ENCODE measurements at places on chromosomes 2 and 18.

DNA sequence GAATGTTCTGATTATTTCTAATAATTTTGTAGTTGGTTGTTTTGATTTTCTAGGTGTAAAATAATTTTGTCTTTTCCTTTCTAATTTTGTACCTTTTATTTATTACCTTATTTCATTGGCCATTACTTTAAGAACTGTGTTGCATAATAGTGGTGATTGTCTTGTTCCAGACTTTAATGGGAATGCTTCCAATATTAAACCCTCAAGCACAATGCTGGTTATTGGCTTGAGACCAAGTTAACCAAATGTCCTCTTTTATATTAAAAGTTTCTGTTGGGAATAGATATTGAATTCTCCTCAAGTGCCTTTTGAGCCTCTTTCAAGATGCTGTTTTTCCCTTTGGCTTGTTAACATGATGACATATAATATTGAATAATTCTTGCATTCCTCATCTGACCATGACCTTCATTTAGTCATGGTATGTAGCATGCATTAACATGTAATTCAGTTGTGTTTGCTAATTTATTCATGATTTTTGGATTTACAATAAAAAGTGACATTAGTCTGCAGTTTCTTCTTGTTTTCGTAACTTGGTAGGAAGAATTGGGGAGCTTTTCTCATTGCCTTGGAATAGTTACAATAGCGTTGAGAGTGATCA, 141.7 kb downstream of the DIS3L2 start:
- no peak for DNase-seq

- peak; percentile 98 for DNase-seq
Observed at GRCh38 chr2:12106440-12107080, 360.1 kb downstream of the LPIN1 start.

DNA sequence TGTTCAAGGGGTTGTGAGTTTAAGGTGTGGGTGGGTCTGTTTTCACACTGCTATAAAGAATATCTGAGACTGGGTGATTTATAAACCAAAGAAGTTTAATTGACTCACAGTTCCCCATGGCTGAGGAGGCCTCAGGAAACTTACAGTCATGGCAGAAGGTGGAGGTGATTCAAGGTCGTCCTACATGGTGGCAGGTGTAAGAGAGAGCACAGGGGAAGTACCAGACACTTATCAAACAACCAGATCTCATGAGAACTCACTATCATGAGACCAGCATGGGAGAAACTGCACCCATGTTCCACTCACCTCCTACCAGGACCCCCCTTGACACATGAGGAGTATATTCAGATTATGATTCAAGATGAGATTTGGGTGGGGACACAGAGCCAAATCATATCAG, 38.0 kb downstream of the RHBDD1 start:
- DNase-seq = no peak

- DNase-seq = no peak
Observed at GRCh38 chr2:36192983-36193382, 162.6 kb upstream of the CRIM1 start.

- DNase-seq = no peak
Observed at GRCh38 chr18:23532848-23533247, 29.5 kb downstream of the RMC1 start.

GRCh38 chr2:31476511-31477180, 62.1 kb upstream of the XDH start:
- DNase-seq = peak; percentile 56

GRCh38 chr2:41197781-41198180, 745.9 kb upstream of the SLC8A1 start:
- DNase-seq = no peak

GRCh38 chr18:28834889-28835288, 658.0 kb upstream of the CDH2 start:
- DNase-seq = peak; percentile 83

DNA sequence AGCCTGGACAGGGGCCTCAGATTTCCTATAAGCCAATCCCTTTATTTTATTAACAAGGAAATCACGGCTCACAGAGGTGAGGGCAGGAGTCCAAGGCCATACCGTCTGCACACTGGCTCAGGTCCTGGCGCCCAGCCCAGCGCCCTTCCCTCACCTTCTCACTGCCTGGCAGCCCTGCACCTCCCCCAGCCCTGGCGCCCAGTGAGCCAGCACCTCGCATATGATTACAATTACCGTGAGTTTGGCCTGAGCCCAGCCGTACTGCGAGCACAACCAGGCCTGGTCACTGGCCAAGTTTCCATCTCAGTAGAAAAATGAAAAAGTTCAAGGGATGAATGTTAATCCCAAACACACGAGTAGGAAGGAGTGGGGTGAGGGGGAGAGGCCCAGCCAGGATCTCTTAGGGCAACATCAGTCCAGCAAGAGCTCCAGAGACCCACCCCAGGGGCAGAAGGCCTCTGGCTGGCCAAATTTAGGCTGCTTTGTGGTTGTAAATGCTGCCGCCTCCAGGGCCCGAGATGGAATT, 68.4 kb downstream of the MCFD2 start:
- peak; percentile 86 for DNase-seq

- no peak for DNase-seq
Observed at GRCh38 chr2:113309655-113310387, 31.1 kb upstream of the PAX8 start.

DNA sequence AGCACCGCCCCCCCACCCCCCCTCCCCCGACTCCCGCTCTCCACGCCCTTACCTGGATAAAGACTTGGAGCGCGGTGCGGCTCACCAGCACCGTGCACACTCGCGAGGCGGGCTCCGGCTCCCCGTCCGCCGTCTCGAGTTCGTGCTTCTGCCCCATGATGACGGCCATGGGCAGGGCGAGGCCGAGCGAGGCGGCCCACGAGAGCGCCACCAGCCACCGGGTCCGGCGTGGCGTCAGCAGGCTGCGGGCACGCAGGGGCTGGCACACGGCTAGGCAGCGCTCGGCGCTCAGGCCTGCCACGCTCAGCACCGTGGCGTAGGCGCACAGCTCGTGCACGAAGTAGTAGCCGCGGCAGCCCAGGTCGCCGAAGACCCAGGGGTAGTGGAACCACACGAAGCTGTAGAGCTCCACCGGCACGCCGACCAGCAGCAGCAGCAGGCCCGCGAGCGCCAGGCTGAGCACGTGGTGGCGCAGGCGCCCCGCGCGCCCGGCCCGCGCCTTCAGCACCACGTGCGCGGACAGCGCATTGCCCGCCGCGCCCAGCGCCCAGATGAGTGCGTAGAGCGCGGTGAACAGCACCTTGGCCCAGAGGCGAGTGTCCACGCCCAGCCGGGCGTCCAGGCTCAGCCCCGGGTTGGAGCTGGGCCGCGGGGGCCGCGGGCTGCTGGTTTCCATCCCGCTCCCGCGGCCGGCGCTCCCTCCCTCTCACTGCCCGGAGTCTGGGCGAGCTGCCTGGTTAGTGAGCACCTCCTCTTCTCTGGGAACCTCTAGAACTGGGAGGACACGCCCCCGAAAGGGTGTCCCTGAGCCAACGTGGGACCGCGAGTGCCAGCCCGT, at the start of gene NTSR2:
NTSR2 (minus strand) TSS at position 742 of the 838 bp plus-strand sequence; CDS start at position 676, 66 bp downstream.
- DNase-seq = no peak

- DNase-seq = no peak
Observed at GRCh38 chr2:200814276-200814815, 2.6 kb downstream of the BZW1 start.

- peak; percentile 44 for DNase-seq
Observed at GRCh38 chr18:49447810-49448745, 12.4 kb downstream of the DYM start.

DNA sequence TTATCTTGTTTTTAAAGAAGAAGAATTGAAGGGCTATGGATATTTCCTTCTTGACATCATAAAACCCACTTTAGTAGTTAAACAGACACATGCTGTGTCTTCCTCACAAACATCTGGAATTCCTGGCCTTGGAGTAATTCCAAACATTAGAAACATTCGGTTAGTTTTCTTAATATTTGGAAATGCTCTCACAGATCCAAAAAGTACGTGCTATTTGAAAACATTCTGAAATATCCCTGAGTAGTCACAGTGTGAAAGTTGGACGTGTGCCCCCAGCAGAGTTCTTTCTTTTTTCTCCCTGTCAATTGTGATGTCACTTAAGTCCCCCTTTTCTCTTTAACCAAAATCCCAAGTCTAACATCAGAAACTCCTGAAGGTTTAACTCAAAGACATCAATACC, 91.3 kb downstream of the ANTXR1 start:
- DNase-seq = no peak

DNA sequence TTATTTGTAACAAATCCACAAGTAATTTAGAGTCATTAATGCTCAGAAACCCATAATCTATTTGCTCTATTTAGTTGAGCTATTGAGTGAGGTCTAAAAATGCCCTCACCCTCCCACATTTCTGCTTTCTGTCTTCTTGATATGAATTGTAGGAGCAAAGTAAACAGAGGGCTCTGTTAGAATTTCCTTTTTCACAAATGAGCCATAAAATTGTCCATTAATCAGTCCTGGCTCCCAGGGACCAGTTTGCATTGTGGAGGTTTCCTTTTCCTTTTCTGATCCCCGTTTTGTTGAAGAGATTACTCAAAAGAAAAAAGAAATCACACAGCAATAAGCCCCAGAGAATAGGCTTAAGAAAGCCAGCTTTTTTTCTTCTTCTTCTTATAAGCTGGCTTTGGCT, 476.7 kb downstream of the EPHA4 start:
- no peak for DNase-seq

DNA sequence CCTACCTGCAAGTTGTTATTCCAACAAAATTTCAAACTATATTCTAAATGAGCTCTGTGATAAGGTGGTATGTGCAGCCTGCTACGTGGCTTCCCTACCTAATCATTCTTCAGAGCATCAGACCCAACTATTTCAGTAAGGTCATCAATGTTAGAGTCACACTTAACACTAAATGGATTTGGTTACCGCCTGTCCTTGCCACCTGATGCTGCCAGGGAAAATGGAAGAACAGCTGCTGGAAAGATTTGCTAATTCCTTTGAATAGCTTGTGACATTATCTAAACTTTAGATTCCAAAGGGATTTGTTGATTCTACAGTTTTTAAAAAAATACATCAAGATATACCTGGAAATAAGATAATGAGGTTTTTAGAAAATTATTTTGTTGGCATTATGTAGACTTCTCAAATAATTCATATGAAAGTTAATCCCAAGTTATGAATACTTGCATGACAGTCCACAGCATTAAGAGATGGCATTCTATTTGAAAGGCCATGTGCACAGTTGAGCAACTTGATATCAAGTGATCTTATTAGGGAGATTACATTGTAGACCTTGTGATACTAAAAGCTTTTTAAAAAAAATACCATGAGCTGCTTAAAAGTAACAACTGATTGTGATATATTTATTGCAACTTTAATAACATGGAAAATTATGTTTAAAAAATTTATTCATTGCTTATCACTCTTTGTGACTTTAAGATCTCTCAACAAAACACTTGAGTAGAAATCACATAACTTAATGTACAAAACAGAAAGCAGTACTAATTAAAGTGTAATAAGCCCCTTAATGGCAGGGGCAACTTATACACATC, 98.3 kb upstream of the UGP2 start:
- no peak for DNase-seq

DNA sequence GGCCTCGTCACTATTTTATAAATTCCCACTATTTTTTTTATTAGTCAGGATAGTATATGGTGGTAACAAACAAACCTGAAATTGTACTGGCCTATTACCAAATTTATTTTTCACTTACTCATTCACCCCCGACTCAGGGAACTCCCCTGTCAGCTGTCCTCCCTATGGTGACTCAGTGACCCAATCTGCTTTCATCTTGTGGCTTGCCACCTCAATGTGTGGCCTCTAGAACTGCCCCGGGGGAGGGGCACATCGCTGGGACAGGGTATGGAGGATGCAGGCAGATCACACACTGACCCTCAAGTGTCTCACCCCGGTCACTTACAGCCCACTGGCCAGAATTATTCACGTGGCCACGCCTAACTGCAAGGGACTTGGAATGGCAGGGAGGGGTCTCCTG, 71.6 kb downstream of the ACTR2 start:
- DNase-seq = peak; percentile 59

DNA sequence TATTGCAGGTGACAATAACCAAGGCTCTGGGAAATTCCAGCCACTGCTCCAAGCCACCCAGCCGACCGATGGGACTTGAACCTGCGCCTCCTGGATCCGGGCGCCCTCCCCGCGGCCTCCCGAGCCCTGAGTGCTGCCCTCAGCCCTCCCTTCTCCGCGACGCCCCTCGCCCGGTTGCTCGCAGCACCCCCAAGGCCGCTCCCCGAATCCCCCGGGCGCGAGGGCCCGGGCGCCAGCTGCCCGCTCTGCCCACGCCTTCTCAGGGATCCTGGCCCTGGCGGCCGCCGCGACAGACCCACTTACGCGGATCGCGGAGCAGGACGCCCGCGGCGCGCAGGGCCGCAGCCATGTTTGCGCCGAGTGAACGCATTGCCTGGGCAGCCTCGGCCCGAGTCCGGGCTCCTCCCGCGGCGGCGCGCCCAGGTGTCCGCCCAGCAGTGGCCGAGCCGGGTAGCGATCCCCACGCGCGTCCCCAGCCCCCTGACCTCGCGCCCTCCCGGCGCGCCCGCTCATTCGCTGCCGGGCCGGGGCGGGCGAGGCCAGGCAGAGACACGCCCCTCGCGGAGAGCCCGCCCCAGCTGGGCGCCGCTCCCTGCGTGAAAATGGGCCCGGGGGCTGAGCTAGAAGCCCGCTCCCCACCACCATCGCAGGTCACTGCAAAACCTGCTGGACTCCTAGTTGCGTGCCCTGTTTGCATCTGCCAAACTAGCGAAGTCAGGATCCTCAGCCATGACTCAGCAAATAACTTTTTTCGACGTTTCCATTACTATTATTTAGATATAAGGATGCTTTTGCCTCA, at the start of gene FECH:
FECH (minus strand) TSS at position 452 of the 799 bp plus-strand sequence; CDS start at position 370, 82 bp downstream.
- DNase-seq = peak; percentile 53

DNA sequence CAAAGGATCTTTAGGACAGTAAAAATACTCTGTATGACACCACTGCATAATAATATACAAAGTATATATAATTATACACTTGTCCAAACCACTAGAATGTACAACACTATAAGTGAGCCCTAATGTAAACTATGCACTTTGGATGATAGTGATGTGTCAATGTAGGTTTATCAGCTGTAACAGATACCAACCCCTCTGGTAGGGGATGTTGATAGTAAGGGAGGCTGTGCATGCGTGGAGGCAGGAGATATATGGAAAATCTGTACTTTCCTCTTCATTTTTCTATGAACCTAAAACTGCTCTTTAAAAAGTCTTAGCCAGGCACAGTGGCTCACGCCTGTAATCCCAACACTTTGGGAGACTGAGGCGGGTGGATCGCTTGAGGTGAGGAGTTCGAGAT, 37.5 kb upstream of the SP3 start:
- no peak for DNase-seq

GRCh38 chr2:176885001-176885643, 327.5 kb upstream of the HNRNPA3 start:
- DNase-seq = no peak

- no peak for DNase-seq
Observed at GRCh38 chr2:233375490-233376314, 21.4 kb downstream of the DGKD start.
